ENCODE measurements at places on chromosomes 7 and 10.

DNA sequence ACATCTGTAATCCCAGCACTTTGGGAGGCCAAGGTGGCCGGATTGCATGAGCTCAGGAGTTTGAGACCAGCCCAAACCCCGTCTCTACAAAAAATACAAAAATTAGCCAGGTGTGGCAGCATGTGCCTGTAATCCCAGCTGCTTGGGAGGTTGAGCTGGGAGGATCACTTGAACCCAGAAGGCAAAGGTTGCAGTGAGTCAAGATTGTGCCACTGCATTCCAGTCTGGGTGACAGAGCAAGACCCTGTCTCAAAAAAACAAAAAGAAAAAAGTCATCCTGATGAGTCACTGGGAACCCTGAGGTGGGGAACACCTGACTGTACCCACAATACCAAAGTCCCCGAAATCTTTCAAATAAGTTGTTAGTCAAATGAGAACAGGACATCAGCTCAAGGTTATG lies 80.0 kb downstream of the NEBL start:
- DNase-seq = no peak

- peak; percentile 42 for DNase-seq
Measured at GRCh38 chr7:816751-817671, 15.3 kb upstream of the SUN1 start.

DNA sequence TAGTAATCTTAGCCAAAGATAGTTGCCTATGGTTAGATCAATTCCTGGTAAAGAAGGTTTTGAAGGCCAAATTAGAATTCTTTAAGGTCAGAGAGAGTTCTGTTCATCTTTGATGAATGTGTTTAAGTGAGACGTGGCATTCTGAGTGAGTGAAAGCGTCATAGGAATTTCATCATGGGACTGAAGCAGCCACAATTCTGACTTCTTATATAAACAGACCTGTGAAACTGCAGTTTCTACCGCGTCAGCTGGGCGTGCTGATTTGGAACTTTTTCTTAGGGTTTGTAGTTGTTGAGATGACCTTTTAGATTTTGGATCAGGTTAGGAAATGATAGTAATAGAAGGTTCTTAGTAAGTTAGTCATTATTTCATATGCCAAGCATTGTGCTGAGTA lies 103.8 kb downstream of the CNNM2 start:
- DNase-seq = no peak

DNA sequence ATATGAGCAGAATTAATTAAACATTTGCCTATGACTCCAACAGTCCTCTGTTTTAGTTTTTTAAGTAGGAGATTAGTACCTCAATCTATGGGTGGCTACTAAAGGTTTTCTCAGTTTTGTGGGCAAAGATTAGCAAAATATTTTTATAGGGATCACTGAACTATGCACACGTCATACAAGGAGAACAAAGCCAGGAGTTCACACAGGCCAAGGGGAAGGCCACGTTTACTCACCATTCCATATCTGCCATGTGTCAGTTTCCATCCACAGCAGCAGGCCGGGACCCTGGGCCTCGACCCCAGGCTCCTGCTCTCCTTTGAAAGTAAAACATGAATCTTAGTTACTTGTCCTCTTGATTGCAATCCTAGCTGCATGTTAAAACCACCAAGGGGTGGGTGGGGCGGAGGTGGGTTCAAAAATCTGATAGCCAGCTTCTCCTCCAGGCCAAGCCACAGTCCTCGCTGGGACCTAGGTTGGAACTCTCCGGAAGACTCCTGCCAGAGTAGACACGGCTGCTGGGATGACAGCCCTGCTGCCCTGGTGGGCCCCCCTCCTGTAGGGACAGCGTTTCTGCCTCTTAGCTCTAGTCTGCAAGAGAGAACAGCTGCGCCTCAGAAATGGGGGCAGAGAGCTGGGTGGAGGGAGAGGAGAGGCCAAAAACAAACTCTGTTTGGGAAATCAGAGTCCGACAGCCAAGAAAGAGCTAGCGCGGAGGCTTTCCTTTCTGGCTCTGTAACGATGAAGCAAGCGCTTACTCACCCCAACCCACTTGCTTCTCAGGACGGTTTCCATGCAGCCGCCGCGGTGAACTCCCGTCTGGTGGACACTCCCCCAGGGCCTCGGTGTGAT lies 35.6 kb downstream of the PITRM1 start:
- no peak for DNase-seq

- DNase-seq = no peak
Measured at GRCh38 chr10:88417387-88418030, 165.6 kb downstream of the RNLS start.

GRCh38 chr7:123770378-123770777 lies 21.6 kb upstream of the WASL start:
- DNase-seq = no peak

DNA sequence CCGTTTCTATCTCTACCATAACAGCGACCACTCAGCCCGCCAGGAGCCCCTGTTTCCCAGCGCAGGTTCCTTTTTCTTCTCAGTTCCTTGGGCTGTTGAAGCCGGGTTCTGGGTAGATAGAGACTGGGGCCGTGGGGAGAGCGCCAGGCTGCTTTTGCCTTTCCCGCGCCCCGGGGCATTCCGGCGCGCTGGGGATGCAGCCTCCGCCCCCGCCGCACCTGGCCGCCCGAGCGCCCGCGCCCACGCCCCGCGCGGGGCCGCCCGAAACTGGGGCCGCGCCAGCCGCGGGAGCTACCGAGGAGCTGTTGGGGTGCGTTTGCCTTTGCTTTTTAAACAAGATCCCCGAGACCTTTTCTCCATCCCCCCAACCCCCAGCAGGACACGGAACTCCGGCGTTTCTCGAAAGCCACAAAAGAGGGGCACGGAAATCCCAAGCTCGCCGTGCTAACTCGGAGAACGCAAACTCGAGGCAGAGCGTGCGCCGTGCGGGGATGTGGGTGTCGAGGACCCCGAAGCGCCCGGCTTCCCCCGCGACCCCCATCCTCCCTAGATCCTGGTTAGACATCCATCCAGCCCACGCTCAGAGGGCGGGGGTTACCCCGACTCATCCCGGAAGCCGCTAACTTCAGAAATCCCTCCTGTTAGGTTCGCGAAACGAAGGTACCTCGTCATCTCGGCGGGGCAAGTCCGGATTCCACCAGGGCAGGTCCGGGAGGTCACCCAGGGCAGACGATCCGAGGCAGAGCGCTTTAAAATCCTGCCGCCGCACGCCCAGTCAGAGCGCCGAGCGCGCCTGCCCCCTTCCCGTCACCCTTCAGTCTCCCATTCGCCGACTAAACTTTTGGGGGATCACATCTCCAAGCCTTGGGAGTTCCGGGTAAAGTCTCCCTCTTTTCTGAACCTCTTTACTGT lies 1.0 kb downstream of the GRM8 start:
- no peak for DNase-seq

GRCh38 chr10:68955355-68955831 lies 577 bp upstream of the DDX21 start:
- no peak for DNase-seq

All from hematopoietic multipotent progenitor cell treated with erythropoietin and hydrocortisone succinate and interleukin-3 and kit ligand, for 4 days (in vitro differentiated cells).